ENCODE measurements at places on chromosomes 5 and 9.

DNA sequence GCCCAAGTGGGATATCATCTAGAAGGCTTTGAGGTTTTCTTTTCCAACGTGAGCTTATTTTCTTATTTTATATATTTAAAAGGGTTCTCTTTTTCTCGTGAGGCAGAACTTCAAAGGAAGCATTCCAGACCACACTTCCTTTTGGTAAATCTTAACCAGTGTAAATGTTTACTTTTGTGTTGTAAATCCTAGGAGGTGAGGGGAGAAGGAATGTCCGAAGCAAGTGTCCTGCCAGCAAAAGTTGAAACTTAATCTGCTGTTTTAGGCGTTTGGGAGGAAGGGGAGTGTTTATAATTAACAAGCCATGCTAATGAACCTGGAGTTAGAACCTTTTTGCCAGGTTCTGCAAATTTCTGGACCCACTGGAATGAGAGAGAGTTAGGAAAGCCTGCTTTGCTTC is 37.9 kb downstream of the WWC1 start:
- no peak for DNase-seq

GRCh38 chr9:112933696-112934095 is 43.0 kb upstream of the SLC46A2 start:
- no peak for DNase-seq

DNA sequence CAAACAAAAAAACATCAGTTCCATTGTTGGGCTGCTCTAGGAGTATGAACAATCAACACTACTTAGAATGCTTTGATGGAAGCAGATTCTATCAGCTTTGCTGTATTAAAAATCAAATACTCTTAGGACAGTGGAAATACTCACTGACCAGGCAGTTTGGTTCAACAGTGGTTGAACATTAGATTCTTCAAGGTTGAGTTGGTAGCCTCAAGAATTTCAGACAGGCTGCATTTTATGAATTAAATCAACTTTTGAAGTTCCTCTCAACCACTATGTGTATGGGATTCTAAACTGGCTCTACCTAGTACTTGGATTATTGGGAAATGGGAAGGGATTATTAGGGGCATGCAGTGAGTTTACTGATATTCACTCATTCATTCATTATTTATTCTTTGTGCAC is 35.0 kb downstream of the ACTBL2 start:
- DNase-seq: no peak

GRCh38 chr5:172096207-172096940 is 89.9 kb upstream of the FBXW11 start:
- no peak for DNase-seq

- DNase-seq: no peak
These were observed 228.3 kb downstream of the PDE4D start for GRCh38 chr5:59665086-59665831.

Measured in activated CD4-positive, alpha-beta T cell treated with anti-CD3 and anti-CD28 coated beads, Interleukin-2, amount 50 U/mL, for 24 hours (primary cell).